ENCODE measurements at places on chromosomes 1 and 21.
A peak's percentile ranks its signal among the peaks of the same experiment; 100 is the strongest.

- DNase-seq: no peak
Observed at GRCh38 chr1:21287905-21288514, 2.3 kb downstream of the ECE1 start.

- no peak for DNase-seq
Observed at GRCh38 chr1:238681021-238681420, 705.3 kb upstream of the CHRM3 start.

GRCh38 chr1:166813508-166814223 is 25.6 kb upstream of the POGK start:
- no peak for DNase-seq

GRCh38 chr1:219172821-219173220 is 857 bp upstream of the LYPLAL1 start:
- no peak for DNase-seq

- DNase-seq: peak; percentile 89
Observed at GRCh38 chr1:14300991-14301703, 297.3 kb upstream of the KAZN start.

DNA sequence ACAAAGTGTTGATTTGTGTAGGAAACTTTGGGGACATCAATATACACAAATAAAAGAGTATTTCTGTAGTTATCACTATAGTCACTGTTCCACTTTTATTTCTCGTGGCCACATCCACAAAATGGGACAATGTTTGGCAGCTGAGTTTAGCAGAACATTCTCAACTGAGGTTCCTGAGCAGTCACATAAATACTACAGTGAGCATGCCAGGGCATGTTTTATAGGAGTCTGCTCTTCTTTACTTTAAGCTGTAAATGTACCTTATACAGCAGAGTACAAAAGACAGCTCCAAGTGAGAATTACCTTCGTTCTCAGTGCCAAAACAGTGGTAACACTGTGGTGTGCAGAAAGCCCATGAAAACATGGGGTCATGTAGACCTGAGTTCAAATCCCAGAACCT is 5.0 kb downstream of the BTG3 start:
- no peak for DNase-seq

DNA sequence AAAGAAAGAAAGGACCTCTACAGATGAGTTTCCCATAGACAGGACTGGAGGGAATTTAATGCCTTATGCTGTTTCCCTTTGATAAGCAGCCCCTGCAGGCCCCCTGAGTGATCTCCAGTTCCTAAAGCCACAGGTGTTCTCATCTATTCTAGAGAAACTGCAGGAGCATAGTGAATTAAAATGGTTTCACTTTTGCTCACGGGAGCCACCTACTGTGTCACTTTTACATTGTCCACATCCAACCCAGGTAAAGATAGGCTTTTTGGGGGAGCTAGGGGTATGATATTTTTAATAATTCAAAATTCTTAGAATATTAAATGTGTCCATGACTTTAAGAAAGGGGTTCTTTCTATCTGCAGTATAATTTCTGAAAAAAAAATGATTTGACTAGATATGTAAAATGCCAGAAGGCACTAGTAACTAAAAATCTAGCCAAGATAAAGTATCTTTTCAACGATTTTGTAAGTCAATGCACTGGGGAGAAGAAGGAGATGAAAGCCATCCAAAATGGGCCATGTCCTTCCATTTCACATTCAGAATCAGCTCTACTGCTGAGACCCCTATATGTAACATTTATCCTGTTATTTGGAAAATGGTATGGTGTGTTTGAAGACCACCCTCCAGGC is 267.3 kb upstream of the DUSP10 start:
- peak; percentile 31 for DNase-seq
